ENCODE measurements at places on chromosomes 6 and 20.

GRCh38 chr20:63822276-63822696, 8.8 kb downstream of the ZBTB46 start:
- no peak for DNase-seq

DNA sequence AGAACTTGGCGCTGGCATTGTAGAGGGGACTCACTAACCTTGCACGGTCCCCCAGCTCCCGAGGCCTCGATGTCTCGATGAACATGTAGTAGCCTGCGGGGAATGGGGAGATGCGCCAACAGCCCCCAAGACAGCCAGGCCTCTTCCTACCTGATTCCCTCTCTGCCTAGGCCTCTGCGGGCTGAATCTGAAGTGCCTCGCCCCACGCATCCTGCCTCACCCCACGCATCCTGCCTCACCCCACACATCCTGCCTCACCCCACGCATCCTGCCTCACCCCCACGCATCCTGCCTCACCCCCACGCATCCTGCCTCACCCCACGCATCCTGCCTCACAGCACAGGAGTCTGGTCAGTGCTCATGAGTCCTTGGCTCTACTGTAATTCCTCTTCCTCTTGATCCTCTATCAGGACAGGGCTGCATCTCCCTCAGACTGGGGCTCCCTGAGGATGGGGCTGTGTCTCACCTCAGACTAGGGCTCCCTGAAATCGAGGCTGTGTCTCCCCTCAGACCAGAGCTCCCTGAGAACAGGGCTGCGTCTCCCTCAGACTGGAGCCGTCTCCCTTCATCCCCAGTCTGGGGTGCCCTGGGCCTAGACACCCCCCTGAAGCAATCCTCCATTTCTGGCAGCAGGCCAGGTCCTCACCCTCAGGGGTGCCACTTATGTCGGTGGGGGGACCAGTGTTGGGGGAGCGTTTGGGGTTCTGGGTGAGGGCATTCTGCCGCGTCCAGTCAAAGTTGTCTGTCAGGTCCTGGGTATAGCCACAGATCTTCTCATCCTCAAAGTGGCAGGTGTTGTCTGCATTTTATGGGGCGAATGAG, 53.6 kb downstream of the MDGA1 start:
- no peak for DNase-seq

- DNase-seq = no peak
These were observed 174.4 kb downstream of the COL19A1 start for GRCh38 chr6:70040766-70041165.

DNA sequence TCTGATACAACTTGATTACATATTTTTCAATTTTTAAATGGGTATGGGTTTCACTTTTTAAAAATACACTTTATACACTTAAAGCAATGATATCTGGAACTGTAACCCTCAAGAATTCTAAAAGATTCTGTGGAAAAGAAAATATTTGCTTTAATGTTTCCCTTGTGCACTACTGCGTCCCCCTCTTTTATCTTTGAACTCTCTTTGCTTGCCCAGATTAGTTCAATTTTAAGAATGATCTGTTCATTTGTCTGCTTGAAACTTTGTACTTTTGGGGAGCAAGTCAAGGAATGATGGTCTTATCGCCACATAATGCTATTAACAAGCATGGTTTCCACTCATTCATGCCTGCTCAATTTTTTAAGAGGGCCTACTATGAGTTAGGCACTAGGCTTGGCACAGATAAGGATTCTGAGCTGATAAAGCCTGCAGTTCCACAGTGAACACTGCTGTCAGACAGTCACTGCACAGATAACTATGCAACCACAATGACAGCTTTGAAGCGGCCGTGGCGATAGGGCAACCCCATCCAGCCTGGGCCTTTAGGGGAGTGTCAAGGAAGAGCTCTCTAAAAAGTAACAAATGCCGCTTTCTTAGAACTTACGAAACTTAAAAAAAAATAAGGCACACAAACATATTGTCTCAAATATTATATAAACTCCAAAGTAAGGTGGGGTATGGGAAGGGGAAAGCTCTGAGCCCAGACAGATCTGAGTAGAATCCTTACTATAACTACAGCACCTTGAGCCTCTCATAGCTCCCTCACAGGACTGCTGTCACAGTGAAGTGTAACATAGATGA, 29.7 kb downstream of the FYN start:
- DNase-seq = no peak

DNA sequence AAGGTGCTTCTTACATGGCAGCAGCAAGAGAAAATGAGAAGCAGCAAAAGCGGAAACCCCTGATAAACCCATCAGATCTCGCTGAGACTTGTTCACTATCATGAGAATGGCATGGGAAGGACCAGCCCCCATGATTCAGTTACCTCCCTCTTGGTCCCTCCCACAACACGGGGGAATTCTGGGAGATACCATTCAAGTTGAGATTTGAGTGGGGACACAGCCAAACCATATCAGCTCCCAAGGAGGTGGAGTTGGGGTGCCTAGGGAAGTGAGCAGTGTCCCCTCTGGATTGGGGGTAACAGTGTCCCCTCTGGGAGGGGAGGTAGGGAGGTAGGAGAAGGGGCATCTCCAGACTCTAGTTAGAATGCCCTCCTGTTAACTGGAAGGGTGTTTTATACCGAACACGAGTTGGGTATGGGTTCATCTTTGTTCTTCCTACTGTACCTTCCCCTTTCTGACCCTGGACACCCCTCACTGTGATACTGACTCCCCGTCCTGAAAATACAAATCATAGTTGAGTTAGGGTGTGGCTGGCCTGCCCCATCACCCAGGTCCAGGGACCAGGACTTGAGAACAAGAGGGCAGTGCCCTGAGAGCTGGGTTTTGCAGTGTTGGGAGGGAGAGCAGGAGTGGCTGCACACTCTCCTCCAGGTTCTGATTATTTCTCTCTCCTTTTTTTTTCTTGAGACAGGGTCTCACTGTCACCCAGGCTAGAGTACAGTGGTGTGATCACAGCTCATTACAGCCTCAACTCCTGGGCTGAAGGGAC, 62.0 kb downstream of the EFCAB8 start:
- DNase-seq = no peak

DNA sequence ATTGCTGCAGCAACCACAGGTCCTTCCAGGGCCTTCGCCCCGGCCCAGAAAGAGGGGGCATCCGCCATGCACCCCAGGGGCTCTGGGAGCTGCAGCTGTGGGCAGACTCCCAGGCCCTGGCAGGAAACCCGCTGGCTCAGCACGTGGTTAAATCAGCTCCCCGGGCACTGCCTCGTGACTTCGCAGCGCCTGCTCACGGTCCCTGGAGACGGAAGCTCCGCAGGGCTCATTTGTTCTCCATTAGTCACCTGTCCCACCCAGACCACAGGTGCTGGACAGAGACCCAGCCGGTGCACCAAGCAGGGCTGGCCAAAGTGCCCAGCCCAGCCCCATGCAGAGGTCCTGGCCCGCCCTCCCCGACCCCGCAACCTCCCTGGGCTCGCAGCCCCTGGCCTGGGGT, 14.7 kb downstream of the KCNQ2 start:
- DNase-seq = no peak

GRCh38 chr6:20266851-20267608, 54.8 kb upstream of the MBOAT1 start:
- no peak for DNase-seq

DNA sequence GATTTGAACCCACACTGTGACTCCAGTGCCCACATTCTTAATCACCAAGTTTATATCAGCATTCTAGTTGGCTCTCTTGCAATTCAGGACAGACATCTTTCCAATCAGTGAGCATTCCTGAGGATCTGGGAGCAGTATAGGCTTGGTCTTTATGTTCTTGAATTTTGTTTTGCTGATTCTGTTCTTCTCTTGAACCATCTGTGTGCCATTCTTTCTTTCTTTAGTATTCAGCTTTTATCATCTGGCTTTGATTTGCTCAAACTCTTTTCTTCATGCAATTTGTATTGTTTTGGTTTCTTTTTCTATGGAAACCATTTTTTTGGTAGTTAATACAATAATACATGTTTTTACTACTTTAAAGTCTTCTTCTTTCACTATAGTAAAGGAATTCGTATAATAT, 162.4 kb downstream of the CD109 start:
- no peak for DNase-seq

- DNase-seq = no peak
These were observed 20.7 kb upstream of the SH3BGRL2 start for GRCh38 chr6:79610306-79611009.

GRCh38 chr6:99425647-99426450, 741 bp upstream of the PNISR start:
- peak; percentile 99 for DNase-seq

- DNase-seq = no peak
These were observed 152.3 kb downstream of the ALDH8A1 start for GRCh38 chr6:134797400-134798113.

GRCh38 chr6:32980488-32981038, 12.2 kb downstream of the BRD2 start:
- no peak for DNase-seq

- no peak for DNase-seq
These were observed 57.2 kb upstream of the TGM3 start for GRCh38 chr20:2238601-2239000.

- no peak for DNase-seq
These were observed 125.7 kb upstream of the SSTR4 start for GRCh38 chr20:22909436-22909835.

GRCh38 chr6:166952567-166953486, 3.5 kb downstream of the RNASET2 start:
- no peak for DNase-seq

GRCh38 chr6:134674562-134674961, 275.3 kb downstream of the ALDH8A1 start:
- no peak for DNase-seq

GRCh38 chr6:20211941-20212391, 303 bp downstream of the MBOAT1 start:
- peak; percentile 71 for DNase-seq

GRCh38 chr6:52937908-52938307, 28.4 kb upstream of the GSTA3 start:
- DNase-seq = no peak

- DNase-seq = no peak
These were observed 586.6 kb upstream of the BTBD3 start for GRCh38 chr20:11331096-11331495.

GRCh38 chr6:150729188-150729748, 129.6 kb downstream of the PLEKHG1 start:
- DNase-seq = no peak

DNA sequence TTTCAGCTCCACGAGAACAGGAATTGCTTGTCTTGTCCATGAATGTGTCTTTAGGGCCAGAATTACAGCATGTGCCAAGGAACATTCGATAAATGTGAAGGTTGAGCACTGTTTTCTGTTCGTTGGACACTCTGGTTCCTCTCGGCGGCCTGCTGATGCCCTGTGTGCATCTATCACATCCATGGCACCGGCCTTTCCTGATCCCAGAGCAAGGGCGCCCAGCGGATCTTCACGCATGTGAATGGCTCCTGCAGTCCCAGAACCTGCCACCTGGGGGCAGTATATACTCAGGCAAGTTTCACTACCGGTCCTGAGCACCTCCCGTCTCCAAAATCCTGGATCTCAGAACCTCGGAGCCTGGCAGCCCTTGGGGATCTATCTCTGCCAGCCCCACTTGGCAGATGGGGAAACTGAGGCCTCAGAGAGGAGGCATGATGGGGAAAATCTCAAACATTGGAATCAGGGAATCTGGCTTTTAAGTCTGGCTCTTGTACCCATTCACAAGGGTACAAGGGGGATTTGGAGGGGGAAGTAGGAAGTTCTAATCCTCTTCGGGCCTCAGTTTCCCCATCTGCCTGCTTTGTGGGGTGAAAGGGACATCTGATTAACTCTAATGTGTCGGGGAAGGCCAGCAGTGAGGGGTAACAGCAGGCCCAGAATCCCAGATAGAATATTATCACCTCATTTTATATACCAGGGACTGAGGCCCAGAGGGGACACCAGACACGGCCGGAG, 4.3 kb upstream of the CEBPB start:
- DNase-seq = peak; percentile 86

GRCh38 chr6:8551993-8552392, 116.6 kb upstream of the SLC35B3 start:
- DNase-seq = no peak

DNA sequence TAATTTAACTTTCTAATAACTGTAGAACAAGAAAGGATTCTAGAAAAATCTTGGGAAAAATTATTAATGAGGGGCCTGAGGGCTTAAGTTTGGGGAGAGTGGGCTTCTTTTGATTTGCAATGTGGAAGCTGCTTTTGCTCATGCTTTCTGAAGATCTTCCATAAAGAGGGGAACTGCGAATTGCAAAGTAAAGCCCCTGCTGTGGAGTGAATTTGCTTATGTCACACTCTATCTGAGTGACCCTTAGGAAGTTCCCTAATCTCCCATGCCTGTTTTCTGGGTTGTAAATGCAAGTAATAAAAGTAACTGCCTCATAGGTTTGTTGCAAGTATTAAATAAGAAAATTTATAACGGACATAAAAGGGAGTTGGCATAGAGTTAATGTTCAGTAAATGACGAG, 301.2 kb downstream of the PLCB1 start:
- DNase-seq = peak; percentile 78

DNA sequence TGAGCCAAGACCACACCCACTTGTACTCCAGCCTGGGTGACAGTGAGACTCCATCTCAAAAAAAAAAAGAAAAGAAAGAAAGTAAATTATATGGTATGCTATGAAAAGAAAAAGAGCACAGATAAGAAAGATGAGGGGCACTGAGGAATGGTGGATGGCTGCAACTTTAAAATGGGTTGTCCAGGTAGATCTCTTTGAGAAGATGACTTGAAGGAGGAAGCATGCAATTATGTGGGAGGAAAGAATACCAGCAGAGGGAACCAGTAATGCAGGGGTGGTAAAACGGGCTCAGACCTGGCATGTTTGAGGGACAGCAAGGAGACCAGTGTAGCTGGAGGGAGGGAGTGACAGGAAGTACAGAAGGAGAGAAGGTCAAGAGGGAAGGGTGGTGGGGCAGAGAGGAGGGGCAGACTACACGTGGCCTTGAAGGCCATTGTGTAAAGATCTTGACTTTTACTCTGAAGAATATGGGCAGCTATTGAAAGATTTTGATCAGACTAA, 22.3 kb downstream of the LINC00237 start:
- DNase-seq = no peak

All from mesendoderm (in vitro differentiated cells).